ENCODE measurements at places on chromosomes 2 and 18. TPM values are rescaled to one million over a fixed set of nuclear protein-coding genes. Genes with fewer than 3 reads are reported as not detected.

The CXCR1 gene
- not detected for total RNA-seq

The STAT4 gene
- total RNA-seq: 0.23 TPM

The C2orf78 gene
- not detected for total RNA-seq

The PUS10 gene
- 4.5 TPM for total RNA-seq

The ZC3H6 gene
- total RNA-seq: 10.0 TPM

The CREG2 gene
- total RNA-seq: 9.0 TPM

- no peak for DNase-seq
Observed at GRCh38 chr2:197152451-197153228, 157.9 kb downstream of the ANKRD44 start.

GRCh38 chr2:136250131-136250530 is 132.2 kb upstream of the CXCR4 start:
- no peak for DNase-seq

DNA sequence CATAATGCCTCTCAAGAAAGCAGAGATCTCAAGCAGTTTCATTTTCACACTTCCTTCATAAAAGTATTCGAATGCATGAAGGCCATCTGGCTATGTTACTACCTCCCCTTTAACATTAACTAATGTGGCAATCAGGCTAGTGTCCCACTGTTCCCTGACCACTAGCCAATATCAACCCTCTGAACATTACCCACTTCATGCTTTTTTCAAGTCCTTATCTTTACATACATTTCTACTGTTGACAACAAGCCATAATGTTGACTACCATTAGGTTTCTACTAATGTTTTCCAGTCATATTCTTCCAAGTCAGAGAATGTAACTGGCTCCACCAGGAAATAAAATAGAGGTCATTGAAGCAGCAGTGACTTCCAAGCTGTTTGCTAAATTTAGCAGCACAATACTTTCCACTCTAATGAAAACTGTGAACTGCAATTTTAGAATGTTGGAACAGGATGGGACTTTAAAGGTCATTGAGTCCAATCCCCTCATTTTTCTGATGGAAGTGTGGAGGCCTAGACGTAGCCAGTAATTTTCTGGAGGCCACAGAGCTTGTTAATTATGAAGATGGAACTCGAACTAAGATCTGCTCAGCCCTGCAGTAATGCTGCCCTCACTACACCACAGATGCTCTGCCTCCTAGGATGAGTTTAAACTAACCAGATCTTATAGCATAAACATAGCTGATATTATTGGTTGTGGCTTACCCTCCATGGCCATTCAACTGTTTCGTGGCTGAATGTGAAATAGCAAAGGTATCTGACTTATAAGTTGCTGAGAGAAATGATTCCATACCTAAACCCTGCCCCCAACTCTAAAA is 630 bp upstream of the PPP1R1C start:
- no peak for DNase-seq

- DNase-seq: no peak
Observed at GRCh38 chr2:67702937-67703336, 305.8 kb downstream of the ETAA1 start.

GRCh38 chr2:100624536-100624935 is 61.7 kb downstream of the PDCL3 start:
- no peak for DNase-seq

DNA sequence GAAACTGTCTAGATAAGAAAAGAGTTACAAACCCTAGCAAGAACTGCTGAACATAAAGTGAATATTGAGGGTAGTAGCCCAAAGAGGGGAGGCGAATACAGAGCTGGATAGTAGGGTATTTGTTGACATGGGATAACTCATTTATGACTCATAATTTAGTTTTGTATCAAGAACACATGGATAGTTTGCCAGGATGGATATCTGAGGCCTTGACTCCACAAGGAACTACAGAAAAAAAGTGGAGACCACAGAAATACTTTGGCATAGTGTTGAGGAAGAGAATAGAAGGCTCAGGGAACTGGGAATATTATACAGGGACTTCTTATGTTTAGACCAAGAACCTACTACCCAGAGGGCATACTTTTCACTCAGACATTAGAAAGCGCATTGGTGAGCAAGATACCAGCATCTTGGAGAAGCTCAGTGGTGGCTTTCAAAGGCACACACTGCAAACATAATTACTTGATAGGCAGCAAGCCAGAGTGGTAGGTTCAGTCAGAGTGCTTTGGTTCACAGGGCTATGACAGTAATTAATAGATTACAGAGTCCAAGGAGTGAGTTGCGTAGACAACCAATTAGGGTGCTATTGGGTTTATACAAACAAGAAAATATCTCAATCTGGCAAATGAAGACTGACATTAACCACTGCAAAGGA is 51.9 kb upstream of the ZBTB7C start:
- DNase-seq: no peak

- no peak for DNase-seq
Observed at GRCh38 chr2:227576110-227576509, 22.6 kb upstream of the SCYGR2 start.
